ENCODE measurements at places on chromosomes 3 and 15.

DNA sequence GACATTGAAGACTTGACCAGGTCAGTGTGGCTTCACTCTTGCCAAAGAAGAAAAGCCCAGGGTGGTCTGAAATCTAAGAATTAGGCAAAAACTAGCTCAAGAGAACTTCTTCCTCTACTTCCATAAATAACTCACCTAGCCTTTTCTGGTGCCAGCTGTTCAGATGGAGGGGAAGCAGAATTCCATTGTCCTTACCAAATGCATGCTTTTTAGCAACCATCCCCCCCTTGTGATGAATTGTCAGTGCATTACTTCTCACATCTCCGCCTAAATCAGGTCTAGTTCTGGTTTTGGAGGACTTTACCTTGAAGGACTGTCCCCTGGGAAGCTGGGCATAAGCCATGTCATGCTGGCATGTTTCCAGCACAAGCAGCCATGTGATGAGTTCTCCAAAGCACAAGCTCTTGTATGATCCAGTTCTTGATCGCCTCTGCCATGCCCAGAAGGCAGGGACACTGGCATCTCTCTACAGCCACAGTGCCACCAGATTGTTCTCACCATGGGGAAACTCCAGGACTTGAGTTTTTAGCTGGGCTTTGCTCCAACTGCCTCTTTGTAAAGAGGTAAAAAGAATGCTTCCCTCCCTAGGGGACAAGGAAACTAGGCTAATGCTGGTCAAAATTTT lies 96.4 kb upstream of the IL12A start:
- no peak for DNase-seq

DNA sequence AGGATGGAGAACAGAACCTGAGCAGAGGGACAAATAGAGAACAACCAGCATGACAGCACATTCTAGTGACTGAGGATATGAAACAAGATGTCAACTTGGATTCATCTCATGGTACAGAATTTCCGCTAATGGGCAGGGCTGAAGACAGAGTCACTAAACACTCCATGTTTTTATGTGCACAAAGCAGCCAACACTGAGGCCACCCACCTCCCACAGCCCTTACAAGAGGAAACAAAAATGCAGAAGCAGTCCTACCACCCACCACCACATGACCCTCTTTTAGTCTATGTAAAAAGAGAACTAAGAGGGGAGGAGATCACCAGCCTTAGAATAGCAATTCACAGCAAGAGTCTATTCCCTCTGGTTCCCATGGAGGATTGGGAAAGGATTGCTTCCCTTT lies 131.4 kb upstream of the UBE2E2 start:
- DNase-seq: no peak

DNA sequence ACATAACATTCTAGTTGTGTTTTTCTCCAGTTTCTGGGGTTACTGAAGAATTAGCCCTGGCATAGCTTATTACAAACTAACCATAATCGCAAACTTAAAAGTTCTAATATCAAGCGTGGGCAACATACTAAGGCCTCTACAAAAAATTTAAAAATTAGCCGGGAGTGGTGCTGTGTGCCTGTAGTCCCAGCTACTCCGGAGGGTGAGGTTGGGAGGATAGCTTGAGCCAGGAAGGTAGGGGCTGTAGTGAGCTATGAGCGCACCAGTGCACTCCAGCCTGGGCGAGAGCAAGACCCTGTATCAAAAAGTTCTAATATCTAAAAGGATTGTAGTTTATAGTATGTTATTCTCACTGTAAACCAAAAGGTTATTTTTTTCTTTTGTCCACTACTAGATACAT lies 1.1 kb downstream of the OIP5 start:
- no peak for DNase-seq

GRCh38 chr15:68045289-68046265 lies 8.5 kb upstream of the PIAS1 start:
- no peak for DNase-seq

GRCh38 chr15:48721061-48721810 lies 75.7 kb upstream of the FBN1 start:
- no peak for DNase-seq

DNA sequence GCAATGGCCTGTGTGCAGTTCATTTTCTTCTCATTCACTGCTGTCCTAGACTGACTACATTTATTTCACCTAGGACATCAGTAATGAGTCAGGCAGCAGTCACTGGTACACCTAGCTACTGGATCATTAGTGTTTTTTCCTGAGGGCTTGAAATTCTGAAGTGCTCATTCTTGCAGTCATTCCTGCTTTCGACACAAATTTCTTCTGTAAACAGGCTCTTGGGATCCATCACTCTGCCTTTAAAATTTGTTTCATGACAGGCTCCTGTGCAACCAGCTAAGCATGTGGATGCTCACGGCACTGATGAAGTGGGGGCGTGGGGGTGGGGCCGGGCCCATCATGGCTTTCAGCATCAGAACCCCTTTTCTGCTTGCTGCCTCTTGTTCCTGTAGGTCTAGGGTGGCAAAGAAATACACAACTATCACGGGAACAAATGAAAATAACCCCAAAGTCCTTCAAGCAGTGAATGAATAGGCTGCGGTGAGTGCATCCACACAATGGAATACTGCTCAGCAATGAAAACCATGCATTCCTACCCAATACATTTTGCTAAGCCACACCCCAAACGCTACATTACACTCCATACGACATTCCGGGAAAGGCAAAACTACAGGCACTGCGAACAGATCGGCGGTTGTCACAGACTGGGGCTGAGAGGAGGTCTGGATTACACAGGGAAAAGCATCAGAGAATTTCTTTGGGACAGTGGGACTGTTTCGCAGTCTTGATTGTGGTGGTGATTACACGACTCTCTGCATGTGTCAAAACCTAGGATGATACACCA lies 9.3 kb upstream of the MELTF start:
- DNase-seq: no peak

GRCh38 chr3:152524198-152525140 lies 255.7 kb downstream of the MBNL1 start:
- peak; percentile 32 for DNase-seq

DNA sequence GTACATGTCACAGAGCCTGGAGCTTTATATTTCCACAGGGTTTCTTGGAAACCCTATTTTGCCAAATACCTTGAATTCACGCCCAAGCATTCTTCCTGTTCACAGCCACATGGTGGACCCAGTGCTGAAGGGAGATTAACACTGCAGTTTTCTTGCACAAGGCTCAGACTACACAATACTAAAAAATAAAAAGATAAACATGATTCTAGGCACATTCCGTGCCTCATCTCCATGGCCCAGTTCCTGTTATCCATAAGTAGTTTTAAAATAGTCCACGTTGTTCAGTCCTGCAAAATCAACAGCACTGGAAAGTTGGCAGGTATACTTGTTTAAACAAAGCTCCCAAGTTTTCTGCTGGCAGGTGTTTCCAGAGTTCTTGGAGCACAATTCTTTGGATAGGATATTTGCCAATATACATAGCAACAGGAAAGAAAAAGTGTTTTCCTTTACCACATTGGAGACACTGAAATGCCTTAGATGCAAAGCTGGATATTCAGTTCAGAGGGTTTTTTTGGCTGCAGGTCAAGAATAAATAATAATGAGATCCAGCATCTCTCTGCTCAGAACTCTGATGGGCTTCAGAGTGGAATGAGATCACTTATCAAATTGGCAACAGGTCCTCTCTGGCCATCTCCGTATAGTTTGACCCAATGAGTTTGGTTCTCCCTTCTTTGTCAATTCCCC lies 88.1 kb upstream of the TGFBR2 start:
- peak; percentile 16 for DNase-seq

GRCh38 chr3:185215873-185216606 lies 37.8 kb downstream of the EHHADH start:
- DNase-seq: no peak

DNA sequence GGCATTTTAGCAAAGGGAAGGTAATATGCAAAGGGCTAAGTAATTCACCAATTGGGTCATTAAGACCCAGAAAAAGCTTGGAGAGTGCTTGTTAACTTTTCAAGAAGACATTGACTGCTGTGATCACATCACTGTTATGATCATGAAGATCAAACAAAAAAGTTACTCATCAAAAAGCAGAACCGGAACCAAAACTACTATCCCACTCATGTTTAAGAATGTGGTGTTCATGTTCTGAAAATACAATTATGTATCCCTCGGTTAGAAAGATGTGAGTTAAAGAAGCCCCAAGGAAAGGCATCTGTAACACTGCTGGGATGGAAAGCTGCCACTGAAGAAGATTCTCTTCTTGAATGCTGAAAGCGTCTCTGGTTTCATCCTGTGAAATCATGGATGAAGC lies 32.6 kb downstream of the BBX start:
- no peak for DNase-seq

- DNase-seq: no peak
Observed at GRCh38 chr15:88230823-88231222, 25.7 kb downstream of the NTRK3 start.

- DNase-seq: no peak
Observed at GRCh38 chr3:101819649-101820206, 29.6 kb upstream of the NFKBIZ start.

GRCh38 chr15:76802411-76802810 lies 102.7 kb downstream of the SCAPER start:
- no peak for DNase-seq

GRCh38 chr3:110938629-110939028 lies 133.0 kb upstream of the NECTIN3 start:
- DNase-seq: no peak

DNA sequence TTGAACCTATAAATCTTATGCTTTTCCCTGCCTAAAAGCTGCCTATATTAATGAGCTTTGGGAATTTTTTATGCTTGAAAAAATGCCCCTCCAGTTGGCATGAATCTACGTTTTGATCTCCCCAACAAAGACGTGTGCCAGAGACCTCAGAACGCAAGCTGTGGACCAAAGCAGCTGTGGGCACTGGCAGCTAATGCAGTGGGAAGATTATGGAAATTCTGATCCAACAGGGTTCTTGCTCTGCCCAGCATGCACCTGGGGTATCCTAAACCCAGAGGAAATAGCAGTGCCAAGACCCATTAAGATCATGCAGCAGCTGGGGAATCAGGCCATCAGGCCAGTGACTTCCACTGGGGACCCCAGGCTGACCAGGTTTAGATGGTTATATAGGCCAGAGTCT lies 423.0 kb downstream of the ZBBX start:
- no peak for DNase-seq

GRCh38 chr3:79086514-79086913 lies 681.3 kb downstream of the ROBO1 start:
- peak; percentile 8 for DNase-seq

- no peak for DNase-seq
Observed at GRCh38 chr3:72092778-72093177, 307.8 kb upstream of the PROK2 start.

DNA sequence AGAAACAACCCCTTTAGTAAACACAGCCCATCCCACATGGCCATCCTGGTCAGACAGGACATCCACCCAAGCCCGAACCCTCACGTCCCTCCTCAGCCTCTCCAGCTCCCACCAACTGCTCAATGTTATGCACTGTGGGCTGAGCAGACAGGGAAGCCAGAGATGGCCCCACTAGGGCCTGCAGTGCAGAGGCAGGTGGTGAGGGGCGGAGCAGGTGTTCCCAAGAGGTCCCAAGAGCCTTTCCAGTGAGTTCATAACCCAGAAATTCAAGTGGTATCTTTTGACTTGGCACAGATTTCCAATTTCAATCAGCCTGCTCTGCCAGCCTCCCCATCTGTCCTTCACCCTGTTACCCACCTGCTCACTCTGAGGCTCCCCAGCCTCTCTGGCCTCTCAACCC lies 130.3 kb downstream of the LIPC start:
- DNase-seq: no peak

GRCh38 chr3:177377166-177377565 lies 179.9 kb upstream of the TBL1XR1 start:
- no peak for DNase-seq

- no peak for DNase-seq
Observed at GRCh38 chr3:11634081-11634635, 9.6 kb downstream of the VGLL4 start.

GRCh38 chr15:84079885-84080777 lies 155.4 kb upstream of the GOLGA6L4 start:
- DNase-seq: peak; percentile 24

- DNase-seq: no peak
Observed at GRCh38 chr3:147652651-147653366, 243.6 kb downstream of the ZIC1 start.

DNA sequence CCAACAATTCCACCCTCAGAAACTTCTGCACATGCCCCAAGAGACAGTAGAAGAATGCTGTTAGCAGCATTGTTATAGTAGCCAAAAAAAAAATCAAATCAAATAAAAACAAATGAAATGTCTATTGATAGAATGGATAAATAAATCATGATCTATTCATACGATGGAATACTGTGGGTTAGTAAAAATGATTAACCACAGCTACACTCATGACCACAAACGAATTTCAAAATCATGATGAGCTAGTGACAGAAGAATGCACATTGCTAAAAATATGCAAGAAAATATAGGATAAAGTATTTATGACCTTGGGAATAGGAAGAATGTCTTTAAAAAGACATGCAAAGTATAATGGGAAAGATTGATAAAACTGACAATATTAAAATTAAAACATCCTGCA lies 57.5 kb upstream of the ACAN start:
- no peak for DNase-seq

- no peak for DNase-seq
Observed at GRCh38 chr3:9690451-9691450, 12.9 kb upstream of the CPNE9 start.

DNA sequence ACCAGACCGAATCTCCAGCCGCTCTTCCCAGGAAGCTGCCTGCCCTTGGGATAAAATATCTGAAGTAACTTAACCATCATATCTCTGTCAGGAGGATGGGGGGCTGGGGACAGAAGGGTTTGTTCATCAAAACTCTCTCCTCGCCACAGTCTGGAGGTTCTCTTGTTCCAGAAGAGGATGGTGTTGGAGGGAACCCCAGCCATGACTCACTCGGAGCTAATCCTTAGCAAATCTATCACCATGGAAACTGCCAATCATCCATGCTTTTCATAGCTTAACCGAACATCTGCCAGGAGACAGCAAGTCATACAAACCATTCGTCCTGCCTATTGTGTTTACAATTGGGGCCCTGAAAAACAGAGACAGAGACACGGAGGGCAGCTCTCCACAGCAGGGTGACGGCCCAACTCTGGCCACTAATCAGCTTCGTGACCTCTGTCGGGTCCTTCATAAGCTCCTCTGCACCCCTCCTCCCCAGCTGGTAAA lies 73.8 kb upstream of the HEG1 start:
- DNase-seq: peak; percentile 51

GRCh38 chr15:77607111-77607893 lies 25.4 kb downstream of the LINGO1 start:
- DNase-seq: no peak

- no peak for DNase-seq
Observed at GRCh38 chr3:58117561-58118181, 93.1 kb downstream of the DNASE1L3 start.

- peak; percentile 90 for DNase-seq
Observed at GRCh38 chr15:78374436-78375393, 34.6 kb downstream of the CRABP1 start.

GRCh38 chr3:13049400-13049799 lies 23.8 kb downstream of the IQSEC1 start:
- no peak for DNase-seq

Data from large intestine (tissue), 12 donors.